T-cell (primary cell): ENCODE measurements at places on chromosomes 5 and 9.

GRCh38 chr9:95017062-95017461 lies 290.6 kb downstream of the AOPEP start:
- H3K4me1 ChIP-seq, result no peaks in the 10 kb centered on the region
- no peaks in the 10 kb centered on the region for H3K36me3 ChIP-seq
- H3K27me3 ChIP-seq, result no peaks in the 10 kb centered on the region

GRCh38 chr9:120869726-120870125 lies 7.3 kb downstream of the PHF19 start:
- H3K36me3 ChIP-seq, result peaks cover 12% of the 10 kb centered on the region
- H3K4me1 ChIP-seq, result peaks cover 9% of the 10 kb centered on the region
- no peak for DNase-seq
- H3K27me3 ChIP-seq, result no peaks in the 10 kb centered on the region
- no peak overlapping the region for H3K4me3 ChIP-seq
- H3K27ac ChIP-seq, result peak overlapping the region; percentile 76

- H3K36me3 ChIP-seq, result no peaks in the 10 kb centered on the region
- no peaks in the 10 kb centered on the region for H3K27me3 ChIP-seq
- H3K27ac ChIP-seq, result peak overlapping the region; percentile 30
- no peak overlapping the region for H3K4me3 ChIP-seq
- DNase-seq, result no peak
Measured at GRCh38 chr9:99119976-99120655, 15.2 kb downstream of the TGFBR1 start.

DNA sequence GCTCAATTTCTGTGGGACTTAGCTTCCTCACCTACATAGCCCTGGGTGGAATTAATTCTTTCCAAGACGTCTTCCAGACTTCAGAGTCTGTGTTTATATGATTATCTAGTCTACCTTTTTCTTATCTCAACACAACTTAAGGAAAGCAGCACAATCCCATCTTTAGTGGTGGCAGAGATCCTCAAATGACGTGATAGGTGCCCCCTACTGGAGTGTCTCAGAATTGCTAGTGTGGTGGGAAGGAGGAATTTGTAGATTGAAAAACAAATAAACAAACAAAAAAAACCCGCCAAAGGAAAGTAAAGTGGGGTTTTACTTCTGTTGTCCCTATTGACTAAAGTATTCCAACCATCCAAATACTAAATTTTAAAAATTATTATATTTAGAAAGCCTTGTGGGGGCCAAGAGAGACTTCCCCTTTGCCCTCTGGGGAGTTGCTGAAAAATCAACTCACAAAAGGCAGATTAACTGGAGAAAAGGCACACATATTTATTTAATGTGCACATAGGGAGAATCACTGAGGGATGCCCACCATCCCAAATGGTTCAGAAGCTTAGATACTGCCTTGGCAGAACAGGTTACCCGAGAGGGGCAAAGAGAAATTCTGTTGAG lies 283.3 kb downstream of the TMEM167A start:
- no peaks in the 10 kb centered on the region for H3K4me1 ChIP-seq
- H3K27ac ChIP-seq, result no peak overlapping the region
- H3K4me3 ChIP-seq, result no peak overlapping the region

GRCh38 chr9:116482740-116483139 lies 204.4 kb upstream of the TRIM32 start:
- no peaks in the 10 kb centered on the region for H3K27me3 ChIP-seq
- no peak overlapping the region for H3K4me3 ChIP-seq
- no peaks in the 10 kb centered on the region for H3K4me1 ChIP-seq
- DNase-seq, result no peak

GRCh38 chr5:106423109-106423897 lies 1247.4 kb downstream of the EFNA5 start:
- H3K36me3 ChIP-seq, result no peaks in the 10 kb centered on the region
- no peak overlapping the region for H3K27ac ChIP-seq
- no peak for DNase-seq
- no peaks in the 10 kb centered on the region for H3K27me3 ChIP-seq

DNA sequence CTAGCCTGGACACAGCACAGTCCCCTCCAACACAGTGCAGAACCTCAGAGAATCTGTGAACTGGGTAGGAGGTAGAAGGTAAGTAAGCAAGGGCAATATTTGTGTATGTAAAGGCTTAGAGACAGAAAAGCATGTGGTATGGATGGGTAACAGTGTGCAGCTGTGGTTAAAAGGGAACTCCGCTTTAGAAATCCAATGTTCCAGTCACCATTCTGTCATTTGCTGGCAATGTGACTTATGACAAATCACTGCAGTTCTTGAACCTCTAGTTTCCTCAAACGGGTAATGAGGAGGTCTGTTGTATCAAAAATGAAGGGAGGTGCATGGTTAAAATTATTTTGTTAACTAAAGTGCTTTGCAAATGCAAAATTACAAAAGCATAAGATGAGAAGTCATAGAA lies 125.5 kb upstream of the IFNE start:
- no peak for DNase-seq
- no peaks in the 10 kb centered on the region for H3K36me3 ChIP-seq
- no peak overlapping the region for H3K4me3 ChIP-seq
- H3K27me3 ChIP-seq, result no peaks in the 10 kb centered on the region

GRCh38 chr9:127132921-127133647 lies 10.6 kb upstream of the ANGPTL2 start:
- DNase-seq, result no peak
- no peaks in the 10 kb centered on the region for H3K4me1 ChIP-seq
- peaks cover 9% of the 10 kb centered on the region for H3K27me3 ChIP-seq

GRCh38 chr5:154543380-154543779 lies 65.4 kb upstream of the HAND1 start:
- H3K36me3 ChIP-seq, result no peaks in the 10 kb centered on the region
- H3K4me1 ChIP-seq, result no peaks in the 10 kb centered on the region
- no peak overlapping the region for H3K27ac ChIP-seq
- H3K27me3 ChIP-seq, result peaks cover 19% of the 10 kb centered on the region
- H3K4me3 ChIP-seq, result no peak overlapping the region
- DNase-seq, result no peak

- DNase-seq, result no peak
- no peak overlapping the region for H3K4me3 ChIP-seq
- H3K36me3 ChIP-seq, result no peaks in the 10 kb centered on the region
- H3K27me3 ChIP-seq, result peaks cover 5% of the 10 kb centered on the region
Measured at GRCh38 chr5:16082053-16082452, 97.5 kb downstream of the MARCHF11 start.

DNA sequence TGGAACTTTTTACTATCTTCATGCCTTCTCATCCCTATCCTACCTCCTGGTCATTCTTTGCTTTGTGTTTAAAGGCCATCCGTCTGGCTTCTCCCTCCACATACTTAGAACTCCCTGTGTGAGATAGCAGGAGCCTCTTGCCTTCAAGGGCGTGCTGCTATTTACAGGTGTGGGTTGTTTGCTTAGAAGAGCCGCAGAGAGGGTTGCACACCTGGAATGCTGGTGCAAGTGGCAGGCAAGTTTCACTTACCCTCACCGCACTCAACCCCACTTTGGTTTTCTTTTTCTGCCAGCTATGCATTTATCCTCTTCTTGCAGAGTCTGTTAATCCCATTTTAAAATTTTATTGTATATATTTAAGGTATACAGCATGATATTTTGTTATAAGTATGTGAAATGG lies 12.6 kb downstream of the SKP2 start:
- peaks cover 7% of the 10 kb centered on the region for H3K4me1 ChIP-seq
- no peak overlapping the region for H3K27ac ChIP-seq
- no peak for DNase-seq
- H3K36me3 ChIP-seq, result peaks cover 8% of the 10 kb centered on the region
- H3K4me3 ChIP-seq, result no peak overlapping the region
- no peaks in the 10 kb centered on the region for H3K27me3 ChIP-seq
